ENCODE measurements at places on chromosomes 12 and 14.
A peak's percentile ranks its signal among the peaks of the same experiment; 100 is the strongest.

DNA sequence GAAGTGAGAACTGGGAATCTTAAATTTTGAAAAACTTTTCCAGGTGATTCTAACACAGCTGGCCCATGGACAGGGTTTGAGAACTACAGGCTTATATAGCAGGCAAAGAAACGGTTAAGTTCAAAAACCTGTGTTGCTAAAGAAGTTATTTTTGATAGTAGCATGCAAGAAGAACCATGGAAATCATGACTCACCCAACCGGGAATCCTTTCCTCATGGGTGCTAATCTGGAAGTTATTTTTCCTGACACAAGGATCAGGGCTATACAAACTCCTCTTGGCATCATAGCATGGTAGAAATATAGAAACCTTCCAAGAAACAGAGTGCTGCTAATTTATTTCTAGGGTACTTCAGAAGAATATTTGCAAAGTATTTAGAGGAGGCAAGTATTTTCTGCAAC lies 588.7 kb downstream of the CCER1 start:
- DNase-seq = peak; percentile 63

GRCh38 chr14:101906645-101907044 lies 57.7 kb upstream of the DYNC1H1 start:
- DNase-seq = no peak

- DNase-seq = no peak
Observed at GRCh38 chr12:6541371-6542165, 7.3 kb downstream of the GAPDH start.

DNA sequence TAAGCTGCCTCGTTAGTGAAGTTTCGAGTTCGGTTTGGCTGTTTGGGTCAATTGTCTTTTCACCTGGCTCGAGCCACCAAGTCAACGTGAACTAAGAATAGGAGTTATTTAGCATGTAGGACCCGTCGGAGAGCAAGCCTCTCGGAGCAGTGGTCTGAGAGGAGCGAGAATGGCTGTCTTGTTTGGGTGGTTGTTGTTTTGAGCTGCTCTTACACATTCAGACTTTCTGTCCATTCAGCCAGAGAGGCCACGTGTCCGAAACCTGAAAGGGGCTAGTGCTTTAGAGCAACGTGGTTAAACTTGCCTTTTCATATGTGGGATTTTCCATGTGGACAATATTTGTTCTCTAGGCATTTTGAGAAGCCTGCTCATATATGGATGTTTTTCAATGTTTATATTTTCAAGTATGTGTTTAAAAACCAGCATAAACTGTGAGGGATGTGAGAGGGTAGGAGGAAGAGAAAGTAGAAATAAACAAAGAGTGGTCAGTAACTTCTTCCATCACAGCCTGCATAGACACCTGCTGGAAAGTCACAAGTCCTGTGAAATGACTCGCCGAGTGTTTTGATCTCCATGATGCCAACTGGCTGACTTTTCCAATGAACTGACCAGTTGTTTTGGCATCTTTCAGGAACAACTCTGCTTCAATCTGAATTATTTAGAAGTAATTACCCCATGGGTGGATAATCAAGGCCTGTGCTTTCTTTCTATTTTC lies 221.0 kb downstream of the ASCL1 start:
- no peak for DNase-seq

GRCh38 chr12:6551496-6552139 lies 4.2 kb downstream of the IFFO1 start:
- peak; percentile 43 for DNase-seq

- no peak for DNase-seq
Observed at GRCh38 chr12:24701343-24701742, 247.6 kb downstream of the BCAT1 start.

- no peak for DNase-seq
Observed at GRCh38 chr12:130970165-130970907, 16.6 kb downstream of the ADGRD1 start.

- peak; percentile 74 for DNase-seq
Observed at GRCh38 chr12:113030875-113031525, 25.5 kb upstream of the DTX1 start.

DNA sequence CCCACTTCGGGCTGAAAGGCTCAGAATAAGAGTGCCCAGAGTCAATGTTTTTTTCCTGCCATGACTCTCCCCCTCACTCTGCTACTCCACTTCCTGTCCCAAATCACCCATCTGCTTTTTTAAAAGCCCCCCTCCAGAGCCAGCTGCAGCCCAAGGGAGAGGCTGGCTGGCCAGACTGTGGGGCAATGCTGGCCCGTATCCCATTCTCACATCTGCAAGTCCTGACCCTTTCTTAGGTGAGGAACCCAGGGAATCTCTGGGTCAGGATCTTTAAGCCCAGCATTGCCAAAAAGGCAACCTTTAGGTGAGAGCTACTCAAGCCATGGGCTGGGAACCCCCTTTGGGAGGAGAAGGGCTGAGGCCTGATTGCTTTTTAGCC lies 1.7 kb upstream of the ITGA5 start:
- peak; percentile 37 for DNase-seq

GRCh38 chr12:66041651-66042363 lies 88.7 kb downstream of the LLPH start:
- DNase-seq = no peak

GRCh38 chr14:71319666-71320065 lies 412.4 kb downstream of the PCNX1 start:
- peak; percentile 23 for DNase-seq

- DNase-seq = no peak
Observed at GRCh38 chr14:80609055-80609454, 332.5 kb downstream of the CEP128 start.

DNA sequence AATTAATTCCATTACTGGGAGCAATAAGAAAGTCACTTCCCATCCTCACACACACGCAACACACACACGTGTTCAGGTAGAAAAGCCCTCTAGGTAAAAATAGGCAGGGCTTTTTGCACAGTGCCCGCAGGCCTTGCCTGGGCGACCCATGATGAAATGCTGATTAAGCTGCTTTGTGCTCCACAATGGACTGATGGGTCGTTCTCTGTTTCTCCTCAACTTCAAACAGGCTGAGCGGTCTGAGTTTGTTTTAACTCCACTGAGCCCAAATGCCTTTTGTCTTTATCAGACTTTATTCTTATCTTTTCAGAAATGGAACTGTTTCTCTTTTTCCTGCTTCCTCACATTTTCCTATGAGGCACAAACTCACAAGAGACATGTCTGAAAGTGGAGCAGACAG lies 9.4 kb upstream of the DACT1 start:
- DNase-seq = no peak

GRCh38 chr12:115708801-115709200 lies 568.7 kb downstream of the MED13L start:
- no peak for DNase-seq

GRCh38 chr14:59871166-59871495 lies 555 bp upstream of the RTN1 start:
- DNase-seq = no peak

GRCh38 chr12:60257063-60257462 lies 661.2 kb downstream of the SLC16A7 start:
- peak; percentile 78 for DNase-seq

- DNase-seq = no peak
Observed at GRCh38 chr12:120402217-120402616, 33.3 kb upstream of the MSI1 start.

GRCh38 chr14:89736881-89737280 lies 217.6 kb downstream of the EFCAB11 start:
- DNase-seq = no peak

GRCh38 chr12:31702047-31702446 lies 26.8 kb downstream of the AMN1 start:
- peak; percentile 56 for DNase-seq

DNA sequence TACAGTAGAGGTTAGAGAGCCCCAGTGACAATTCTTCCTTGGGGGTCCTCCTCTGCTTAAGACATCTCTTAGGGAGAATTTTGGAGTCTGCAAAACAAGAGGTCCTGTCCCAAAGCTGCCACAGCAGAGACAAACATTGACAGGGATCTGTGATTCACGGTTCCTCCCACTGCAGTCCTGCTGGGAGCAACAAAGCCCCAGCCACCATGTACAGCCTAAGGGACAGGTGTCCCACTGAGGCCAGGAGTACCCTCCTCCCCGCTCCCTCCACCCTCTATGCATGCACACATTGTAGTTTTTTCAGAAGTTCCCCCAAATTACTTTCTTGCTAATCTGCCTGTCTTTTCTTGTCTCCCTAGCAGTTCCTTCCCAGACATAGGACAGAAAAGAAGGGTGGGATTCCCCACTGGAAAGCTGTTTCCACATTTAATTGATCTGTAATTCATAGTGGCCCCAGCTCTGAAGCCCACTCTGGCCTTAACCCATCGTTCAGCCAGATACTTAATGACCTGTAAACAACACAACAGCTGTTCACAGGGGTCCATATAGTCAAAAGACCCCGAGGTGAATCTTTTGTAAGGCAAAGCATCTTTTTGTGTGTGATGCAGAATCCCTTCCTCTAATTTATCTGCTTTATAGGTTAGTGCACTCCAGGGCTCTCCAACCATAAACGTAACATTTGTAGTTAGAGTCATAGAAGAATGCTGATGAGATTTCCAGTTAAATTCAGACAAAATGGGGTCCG lies 13.9 kb upstream of the PRICKLE1 start:
- no peak for DNase-seq

DNA sequence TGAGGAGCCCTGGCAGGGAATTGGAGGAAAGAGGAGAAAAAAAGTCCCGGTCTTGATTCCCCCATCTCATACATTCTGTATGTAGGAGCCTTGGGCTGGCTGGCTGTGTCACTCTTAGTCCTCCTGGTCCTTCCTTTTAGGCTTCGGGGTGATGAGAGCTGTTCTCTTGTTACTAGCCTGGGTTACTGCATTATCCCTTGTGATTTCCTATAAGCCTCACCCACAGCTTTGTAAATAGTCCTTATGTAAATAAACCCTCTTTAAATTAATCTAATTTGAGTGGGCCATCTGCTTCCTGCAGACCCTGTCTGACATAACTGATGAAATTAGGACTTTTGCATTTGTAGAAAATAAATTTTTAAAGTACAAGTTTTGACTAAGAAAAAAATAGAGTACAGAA lies 19.2 kb downstream of the DNM1L start:
- peak; percentile 7 for DNase-seq

DNA sequence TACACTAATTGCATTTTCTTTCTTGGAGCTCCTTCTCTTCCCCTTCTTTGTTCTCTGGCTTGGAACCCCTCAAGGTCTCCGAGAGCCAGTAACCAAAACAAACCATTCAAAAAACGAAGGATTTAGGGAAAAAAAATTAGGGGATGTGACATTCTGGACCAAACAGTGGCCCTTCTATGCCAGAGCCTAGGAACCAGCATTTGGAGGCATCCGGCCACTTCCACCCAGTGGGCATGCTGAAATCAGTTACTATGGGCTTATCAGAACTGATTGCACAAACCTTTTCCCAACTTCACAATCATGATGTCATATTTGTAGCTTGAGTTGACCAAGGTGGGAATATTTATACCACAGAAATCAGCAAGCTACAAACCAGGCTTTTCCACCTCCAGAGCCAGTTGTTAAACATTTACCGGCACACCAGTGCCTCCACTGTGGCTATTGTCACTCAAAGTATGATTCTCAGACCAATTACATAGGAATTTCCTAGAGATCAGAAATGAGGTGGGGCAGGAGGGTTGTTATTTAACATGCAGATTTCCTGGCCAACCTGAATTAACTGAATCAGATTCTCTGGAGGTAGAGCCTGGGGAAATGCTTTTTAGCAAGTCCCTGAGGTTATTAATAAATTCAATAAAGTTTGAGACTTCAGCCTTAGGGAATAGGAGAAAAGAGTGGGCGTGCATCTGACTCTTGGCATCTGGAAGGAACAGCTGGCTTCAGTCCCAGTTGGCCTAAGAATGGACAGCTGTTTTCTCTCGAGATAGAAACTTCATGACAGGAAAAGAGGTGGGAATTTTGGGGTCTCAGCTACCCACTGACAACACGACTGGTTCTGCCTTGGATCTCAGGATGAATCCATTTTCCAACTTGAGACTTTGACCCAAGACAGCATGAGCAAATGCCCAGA lies 273.9 kb downstream of the ZFP36L1 start:
- DNase-seq = no peak

GRCh38 chr12:120327593-120327992 lies at the start of gene PLA2G1B:
Gene PLA2G1B, minus strand, starts transcription at chr12:120327779. Its CDS starts 26 bp downstream, at chr12:120327753.
- no peak for DNase-seq

GRCh38 chr12:51448618-51449256 lies 24.1 kb downstream of the SLC4A8 start:
- DNase-seq = no peak

DNA sequence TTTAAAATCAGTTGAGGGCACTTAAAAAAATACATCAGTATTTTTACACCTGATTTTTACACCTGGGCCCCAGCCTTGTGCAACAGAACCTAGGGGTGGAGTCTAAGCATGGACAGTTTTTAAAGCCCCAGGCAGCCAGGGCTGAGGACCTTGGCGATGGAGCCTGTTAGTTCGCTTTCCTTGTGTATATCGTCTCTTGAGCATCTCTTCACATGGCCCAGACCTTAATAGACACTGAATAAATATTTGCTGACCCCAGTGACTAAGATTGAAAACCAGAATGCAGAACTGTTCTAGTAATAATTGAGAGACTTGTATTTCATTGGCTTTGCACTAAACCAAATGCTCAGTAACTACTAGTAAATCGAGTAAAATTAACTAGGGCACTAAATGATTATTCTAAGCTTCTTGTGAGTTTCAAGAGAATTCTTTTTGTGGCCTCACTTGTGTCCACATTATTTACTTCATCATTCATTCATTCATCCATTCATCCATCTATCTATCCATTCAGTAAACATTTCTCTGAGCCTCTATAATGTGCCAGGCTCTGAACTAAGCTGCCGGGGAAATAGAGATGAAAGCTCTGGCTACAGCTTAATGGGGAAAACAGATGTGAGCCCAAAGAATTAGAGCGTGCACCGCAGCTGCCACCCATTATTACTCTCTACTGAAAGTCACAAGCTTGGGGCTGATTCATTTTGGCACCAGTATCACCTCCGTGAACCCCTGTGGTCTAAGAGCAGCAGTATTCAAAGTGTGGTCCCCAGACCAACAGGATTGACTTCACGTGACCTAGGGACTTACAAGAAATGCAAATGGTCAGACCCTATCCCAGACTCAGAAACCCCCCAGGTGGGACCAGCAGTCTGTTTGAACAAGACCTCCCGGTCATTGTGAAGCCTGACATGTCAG lies 30.7 kb upstream of the BCL7A start:
- no peak for DNase-seq

GRCh38 chr14:34997762-34998161 lies 15.0 kb downstream of the SRP54 start:
- peak; percentile 43 for DNase-seq

- DNase-seq = no peak
Observed at GRCh38 chr12:116332705-116333380, 55.4 kb upstream of the MED13L start.

- DNase-seq = peak; percentile 33
Observed at GRCh38 chr14:68874746-68875155, 81.9 kb upstream of the ZFP36L1 start.
